ENCODE measurements at places on chromosomes 4 and X. TPM values are rescaled to one million over a fixed set of nuclear protein-coding genes. Genes with fewer than 3 reads are reported as not detected.

ACE2 gene
- total RNA-seq, result 14.6 TPM

CXCL8 gene
- total RNA-seq, result 3.8 TPM

PGAM4 gene
- total RNA-seq, result not detected

GATB gene
- total RNA-seq, result 24.5 TPM

YY2 gene
- 3.3 TPM for total RNA-seq

UGT2B17 gene
- total RNA-seq, result not detected

NEXMIF gene
- 2.0 TPM for total RNA-seq

HOPX gene
- total RNA-seq, result 271 TPM

CXXC4 gene
- 8.4 TPM for total RNA-seq

TRMT10A gene
- 8.0 TPM for total RNA-seq

- no peak overlapping the region for H3K4me3 ChIP-seq
- H3K27ac ChIP-seq, result peak overlapping the region; percentile 97
- no peaks in the 10 kb centered on the region for H3K27me3 ChIP-seq
- no peaks in the 10 kb centered on the region for H3K36me3 ChIP-seq
Measured at GRCh38 chr4:128600410-128600809, 209.1 kb upstream of the JADE1 start.

- H3K36me3 ChIP-seq, result no peaks in the 10 kb centered on the region
- H3K27me3 ChIP-seq, result no peaks in the 10 kb centered on the region
- H3K4me1 ChIP-seq, result no peaks in the 10 kb centered on the region
- H3K4me3 ChIP-seq, result no peak overlapping the region
Measured at GRCh38 chr4:3363411-3364141, 70.8 kb downstream of the RGS12 start.

DNA sequence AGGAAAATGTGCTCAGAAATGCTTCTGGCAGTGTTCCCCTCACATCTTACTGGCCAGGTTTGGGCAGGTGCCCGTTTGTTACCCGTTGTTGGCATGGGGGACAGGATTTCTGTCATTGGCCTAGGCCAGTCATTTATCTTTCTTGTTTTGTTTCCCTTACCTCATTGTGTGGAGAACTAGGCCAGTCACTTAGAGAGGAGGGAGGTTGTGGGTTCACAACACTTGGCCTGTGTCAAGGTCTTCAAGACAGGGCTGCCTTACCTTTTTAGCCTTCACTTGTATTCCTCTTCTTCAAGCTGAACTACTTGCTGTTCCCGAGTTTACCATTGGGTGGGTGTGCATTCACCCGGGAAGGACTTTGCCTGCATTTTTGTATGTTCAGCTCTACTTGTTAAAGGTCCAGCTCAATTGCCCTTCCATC is 17.7 kb downstream of the SNX25 start:
- H3K27me3 ChIP-seq, result no peaks in the 10 kb centered on the region
- peaks cover 22% of the 10 kb centered on the region for H3K4me1 ChIP-seq
- no peak overlapping the region for H3K27ac ChIP-seq
- no peak overlapping the region for H3K4me3 ChIP-seq
- H3K36me3 ChIP-seq, result no peaks in the 10 kb centered on the region

- H3K36me3 ChIP-seq, result no peaks in the 10 kb centered on the region
- H3K4me3 ChIP-seq, result no peak overlapping the region
- H3K27me3 ChIP-seq, result no peaks in the 10 kb centered on the region
- H3K4me1 ChIP-seq, result peaks cover 3% of the 10 kb centered on the region
- no peak overlapping the region for H3K27ac ChIP-seq
- peak; percentile 75 for DNase-seq
Measured at GRCh38 chrX:130878350-130879341, 24.4 kb downstream of the ENOX2 start.

DNA sequence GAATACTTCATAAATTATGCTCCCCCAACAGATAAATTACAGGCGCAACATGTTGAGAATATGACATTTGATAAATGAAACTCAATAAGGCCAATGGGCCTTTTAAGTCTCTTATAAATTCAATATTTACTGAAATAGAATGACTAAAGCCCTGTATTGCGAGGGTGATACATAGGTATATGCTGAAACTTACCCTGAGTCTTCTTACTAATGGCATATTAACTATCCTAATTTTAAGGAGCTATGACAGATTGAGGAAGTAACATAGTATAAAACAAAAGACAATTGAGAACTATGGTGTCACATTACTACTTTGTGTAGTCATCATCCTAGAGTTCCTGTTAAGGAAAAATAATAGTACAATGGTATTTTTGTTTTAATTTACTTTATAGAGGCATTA is 440.7 kb downstream of the IL15 start:
- no peak for DNase-seq
- H3K4me1 ChIP-seq, result no peaks in the 10 kb centered on the region
- no peak overlapping the region for H3K4me3 ChIP-seq
- no peaks in the 10 kb centered on the region for H3K36me3 ChIP-seq
- H3K27ac ChIP-seq, result no peak overlapping the region
- no peaks in the 10 kb centered on the region for H3K27me3 ChIP-seq

DNA sequence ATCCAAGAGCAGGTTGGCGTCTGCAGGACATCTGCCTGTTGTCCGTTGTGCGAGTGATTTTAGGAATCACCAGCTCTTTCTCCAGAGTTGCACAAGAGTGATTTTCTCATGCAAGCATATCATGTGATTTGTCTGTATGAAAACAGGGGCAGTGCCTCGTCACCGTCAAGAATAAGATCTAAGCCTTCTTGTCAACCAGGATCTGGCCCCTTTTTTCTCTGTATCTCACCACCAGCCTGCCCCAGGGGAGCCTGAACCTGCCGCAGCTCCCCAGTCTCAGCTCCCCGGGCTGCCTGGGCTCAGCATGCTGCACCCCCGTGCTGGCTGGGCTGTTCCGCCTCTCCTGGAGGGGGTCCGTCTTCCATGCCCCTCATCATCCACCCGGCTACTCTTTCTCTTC is 90.5 kb downstream of the STOX2 start:
- no peaks in the 10 kb centered on the region for H3K36me3 ChIP-seq
- no peak overlapping the region for H3K27ac ChIP-seq
- no peak for DNase-seq
- H3K27me3 ChIP-seq, result no peaks in the 10 kb centered on the region

GRCh38 chrX:26653050-26653449 is 437.1 kb downstream of the MAGEB5 start:
- no peak overlapping the region for H3K4me3 ChIP-seq
- H3K27ac ChIP-seq, result no peak overlapping the region
- H3K27me3 ChIP-seq, result no peaks in the 10 kb centered on the region

DNA sequence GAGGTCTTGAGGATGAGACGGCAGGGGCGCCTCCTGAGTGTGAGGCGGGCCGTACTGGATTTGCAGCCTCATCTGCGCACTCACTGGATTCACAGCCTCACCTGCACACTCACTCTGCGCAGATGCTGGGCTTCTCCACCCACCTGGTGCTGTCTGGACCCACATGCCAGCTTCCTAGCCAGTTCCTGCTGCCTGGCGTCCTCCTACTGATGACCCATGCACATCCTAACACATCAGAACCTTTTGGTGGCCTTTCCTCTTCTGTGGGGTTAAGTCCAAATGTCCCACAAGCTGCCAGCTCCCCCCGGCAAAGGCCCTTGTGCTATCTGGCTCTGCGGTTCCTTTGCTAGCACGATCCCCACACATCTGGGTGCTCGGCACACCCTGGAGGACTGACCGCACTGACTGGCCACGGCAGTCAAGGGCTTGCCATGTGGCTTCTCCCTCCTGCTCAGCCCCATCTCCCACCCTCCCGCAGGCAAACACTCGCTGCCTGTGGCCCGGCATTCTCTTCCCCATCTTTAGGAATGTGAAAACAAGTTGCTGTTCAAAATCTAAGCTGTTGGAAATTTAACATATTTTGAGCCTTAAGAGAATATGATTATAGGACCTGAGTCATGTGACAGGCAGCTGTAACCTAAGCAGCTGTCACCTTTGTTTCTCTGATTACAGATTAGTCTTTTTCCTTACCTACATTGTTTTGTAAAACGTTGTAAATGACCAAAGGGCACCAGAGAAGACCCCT is 39.4 kb upstream of the AFAP1 start:
- H3K4me1 ChIP-seq, result peaks cover 12% of the 10 kb centered on the region
- H3K27me3 ChIP-seq, result no peaks in the 10 kb centered on the region
- no peaks in the 10 kb centered on the region for H3K36me3 ChIP-seq
- no peak overlapping the region for H3K4me3 ChIP-seq
- DNase-seq, result no peak

DNA sequence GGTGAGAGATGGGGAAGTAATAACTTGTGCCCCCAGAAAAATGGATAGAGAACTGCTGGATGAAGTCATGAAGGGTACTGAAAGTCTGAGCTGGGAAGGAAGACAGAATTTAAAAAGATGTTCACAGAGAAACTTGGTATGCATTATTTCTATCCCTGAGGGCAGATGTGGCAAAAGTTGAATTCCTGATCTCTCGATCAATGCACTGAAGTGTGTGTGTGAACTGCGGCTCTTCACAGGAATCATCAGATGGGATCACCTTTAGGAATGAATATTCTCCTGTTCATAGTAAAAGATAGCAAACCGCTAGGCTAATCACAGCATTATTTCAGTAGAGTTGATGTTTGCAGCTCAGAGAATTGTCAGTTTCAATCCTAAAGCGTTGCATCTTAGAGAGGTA is 86.4 kb downstream of the ELOVL6 start:
- H3K4me1 ChIP-seq, result no peaks in the 10 kb centered on the region
- no peak for DNase-seq
- H3K27me3 ChIP-seq, result no peaks in the 10 kb centered on the region
- no peak overlapping the region for H3K4me3 ChIP-seq
- H3K27ac ChIP-seq, result no peak overlapping the region
- no peaks in the 10 kb centered on the region for H3K36me3 ChIP-seq

- no peaks in the 10 kb centered on the region for H3K27me3 ChIP-seq
- no peak overlapping the region for H3K27ac ChIP-seq
- no peaks in the 10 kb centered on the region for H3K36me3 ChIP-seq
- H3K4me1 ChIP-seq, result no peaks in the 10 kb centered on the region
Measured at GRCh38 chr4:107757864-107758476, 37.9 kb upstream of the PAPSS1 start.

GRCh38 chrX:11781133-11781532 is 23.1 kb downstream of the MSL3 start:
- no peaks in the 10 kb centered on the region for H3K36me3 ChIP-seq
- H3K4me3 ChIP-seq, result no peak overlapping the region
- DNase-seq, result no peak
- no peak overlapping the region for H3K27ac ChIP-seq
- no peaks in the 10 kb centered on the region for H3K4me1 ChIP-seq
- H3K27me3 ChIP-seq, result no peaks in the 10 kb centered on the region

- no peaks in the 10 kb centered on the region for H3K4me1 ChIP-seq
- H3K27ac ChIP-seq, result no peak overlapping the region
- no peaks in the 10 kb centered on the region for H3K36me3 ChIP-seq
- no peak overlapping the region for H3K4me3 ChIP-seq
Measured at GRCh38 chrX:12411831-12412230, 273.6 kb downstream of the FRMPD4 start.

DNA sequence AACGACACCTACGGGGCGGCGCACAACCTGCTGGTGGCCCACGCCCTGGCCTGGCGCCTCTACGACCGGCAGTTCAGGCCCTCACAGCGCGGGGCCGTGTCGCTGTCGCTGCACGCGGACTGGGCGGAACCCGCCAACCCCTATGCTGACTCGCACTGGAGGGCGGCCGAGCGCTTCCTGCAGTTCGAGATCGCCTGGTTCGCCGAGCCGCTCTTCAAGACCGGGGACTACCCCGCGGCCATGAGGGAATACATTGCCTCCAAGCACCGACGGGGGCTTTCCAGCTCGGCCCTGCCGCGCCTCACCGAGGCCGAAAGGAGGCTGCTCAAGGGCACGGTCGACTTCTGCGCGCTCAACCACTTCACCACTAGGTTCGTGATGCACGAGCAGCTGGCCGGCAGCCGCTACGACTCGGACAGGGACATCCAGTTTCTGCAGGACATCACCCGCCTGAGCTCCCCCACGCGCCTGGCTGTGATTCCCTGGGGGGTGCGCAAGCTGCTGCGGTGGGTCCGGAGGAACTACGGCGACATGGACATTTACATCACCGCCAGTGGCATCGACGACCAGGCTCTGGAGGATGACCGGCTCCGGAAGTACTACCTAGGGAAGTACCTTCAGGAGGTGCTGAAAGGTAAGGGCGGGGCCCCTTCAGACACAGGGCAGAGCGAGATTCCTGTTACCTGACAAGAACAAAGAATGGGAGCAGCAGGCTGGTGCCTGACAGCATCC is 11.7 kb downstream of the RPL9 start:
- H3K27ac ChIP-seq, result no peak overlapping the region
- peaks cover 6% of the 10 kb centered on the region for H3K36me3 ChIP-seq
- peaks cover 7% of the 10 kb centered on the region for H3K4me1 ChIP-seq
- peak; percentile 77 for DNase-seq
- peak overlapping the region; percentile 7 for H3K4me3 ChIP-seq
- H3K27me3 ChIP-seq, result no peaks in the 10 kb centered on the region

DNA sequence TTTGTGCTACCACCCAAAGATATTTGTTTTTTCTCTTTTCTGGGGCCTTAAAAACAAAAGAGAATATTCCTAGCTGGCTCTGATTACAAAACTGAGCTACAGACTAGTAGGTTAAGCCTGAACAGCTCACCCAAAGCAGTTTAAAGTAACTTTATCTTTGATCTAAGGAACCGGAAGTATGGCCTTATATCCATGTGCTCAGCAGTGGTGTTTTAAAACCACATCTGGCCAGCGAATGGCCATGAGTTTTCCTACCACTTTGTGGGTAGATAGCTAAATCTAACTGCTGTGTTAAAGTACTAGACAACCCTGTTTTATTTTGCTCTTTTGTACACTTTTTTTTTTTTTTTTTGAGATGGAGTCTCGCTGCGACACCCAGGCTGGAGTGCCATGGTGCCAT is 24.6 kb downstream of the ADGRG4 start:
- H3K4me3 ChIP-seq, result no peak overlapping the region
- H3K27ac ChIP-seq, result no peak overlapping the region
- DNase-seq, result no peak
- no peaks in the 10 kb centered on the region for H3K36me3 ChIP-seq

DNA sequence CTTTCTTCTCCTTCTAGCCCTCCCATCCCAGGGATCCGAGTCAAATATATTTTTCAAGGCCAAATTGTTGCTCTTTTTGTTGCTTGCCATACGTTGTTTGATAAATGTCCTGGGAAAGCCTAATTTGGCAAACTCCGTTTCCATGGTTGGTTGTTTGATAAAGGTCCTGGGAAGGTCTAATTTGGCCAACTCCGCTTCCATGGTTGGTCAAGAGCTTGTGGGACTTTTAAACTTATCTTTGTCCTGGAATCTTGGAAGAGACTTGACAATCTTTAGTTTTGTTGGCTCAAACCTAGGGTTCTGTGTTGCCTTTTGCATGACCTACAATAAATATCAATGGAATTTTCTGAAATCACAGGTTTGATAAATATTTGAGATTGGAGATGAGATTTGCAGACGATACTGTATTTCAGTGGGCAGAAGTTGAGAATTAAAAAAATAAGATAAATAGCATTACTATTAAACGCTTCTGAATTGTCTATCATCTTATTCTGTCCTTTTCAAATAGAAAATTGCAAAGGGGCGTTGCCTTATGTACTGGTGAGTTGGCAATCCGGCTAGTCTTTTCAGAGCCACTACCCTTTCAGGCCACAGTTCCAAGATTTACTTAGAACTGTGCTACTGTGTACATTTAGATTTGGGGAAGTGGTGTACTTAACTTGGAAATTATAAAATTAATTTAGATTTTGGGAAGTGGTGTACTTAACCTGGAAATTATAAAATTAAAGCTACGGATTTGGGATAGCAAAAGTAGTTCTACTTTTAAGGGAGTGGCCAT is 804 bp downstream of the OSTC start:
- no peaks in the 10 kb centered on the region for H3K27me3 ChIP-seq
- H3K27ac ChIP-seq, result peak overlapping the region; percentile 94
- no peak for DNase-seq
- H3K4me1 ChIP-seq, result peaks cover 15% of the 10 kb centered on the region
